Upper lobe of left lung (tissue), 6 donors: ENCODE measurements at places on chromosomes 16 and 17. TPM values are rescaled to one million over a fixed set of nuclear protein-coding genes. Genes with fewer than 3 reads are reported as not detected.

- DNase-seq = no peak
Measured at GRCh38 chr17:8436844-8437171, 1.1 kb downstream of the NDEL1 start.

GRCh38 chr17:32152130-32152529 is 9.8 kb downstream of the RHOT1 start:
- no peak for DNase-seq

GRCh38 chr16:15694499-15694898 is 44.5 kb downstream of the NDE1 start:
- DNase-seq = no peak

- DNase-seq = no peak
Measured at GRCh38 chr17:627051-627450, 87.6 kb downstream of the VPS53 start.

DNA sequence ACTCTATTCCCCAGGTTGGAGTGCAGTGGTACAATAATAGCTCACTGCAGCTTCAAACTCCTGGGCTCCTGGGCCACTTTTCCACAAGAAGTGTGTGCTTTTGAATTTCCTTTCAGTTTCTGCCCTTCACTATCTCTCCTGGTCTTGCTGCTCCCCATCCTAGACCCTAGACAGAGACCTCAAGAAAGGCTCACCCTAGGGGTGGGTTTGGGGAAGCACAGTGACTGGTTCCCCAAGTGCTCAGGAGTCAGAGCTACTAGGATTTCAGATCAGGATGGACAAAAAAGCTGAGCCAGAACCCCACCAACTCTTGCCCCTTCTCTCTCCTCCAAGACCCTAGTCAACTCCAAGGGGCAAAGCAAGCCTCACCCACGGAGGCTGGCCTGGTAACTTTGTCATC is 1.6 kb upstream of the SEBOX start:
- no peak for DNase-seq

DNA sequence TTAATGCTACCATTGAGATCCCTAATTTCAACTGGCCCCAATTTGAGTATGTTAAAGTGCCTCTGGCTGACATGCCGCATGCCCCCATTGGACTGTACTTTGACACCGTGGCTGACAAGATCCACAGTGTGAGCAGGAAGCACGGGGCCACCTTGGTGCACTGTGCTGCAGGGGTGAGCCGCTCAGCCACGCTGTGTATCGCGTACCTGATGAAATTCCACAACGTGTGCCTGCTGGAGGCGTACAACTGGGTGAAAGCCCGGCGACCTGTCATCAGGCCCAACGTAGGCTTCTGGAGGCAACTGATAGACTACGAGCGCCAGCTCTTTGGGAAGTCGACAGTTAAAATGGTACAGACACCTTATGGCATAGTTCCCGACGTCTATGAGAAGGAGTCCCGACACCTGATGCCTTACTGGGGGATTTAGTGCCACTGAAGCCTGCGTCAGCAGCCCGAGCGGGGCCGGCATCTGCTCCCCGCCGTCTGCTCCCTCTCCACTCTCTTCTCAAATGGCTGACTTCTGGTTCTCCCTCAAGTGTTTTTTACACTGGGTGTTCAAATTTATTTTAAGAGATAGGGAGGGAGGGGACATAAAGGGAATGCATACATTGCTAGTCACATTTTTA is 22.9 kb downstream of the DUSP14 start:
- DNase-seq = no peak

- DNase-seq = no peak
Measured at GRCh38 chr16:67190041-67190440, at the start of gene EXOC3L1. TSS of gene EXOC3L1 (minus strand) at chr16:67190136. CDS start at chr16:67189676, 460 bp downstream.

GRCh38 chr17:76887802-76888201 is 19.6 kb downstream of the MGAT5B start:
- DNase-seq = no peak

DNA sequence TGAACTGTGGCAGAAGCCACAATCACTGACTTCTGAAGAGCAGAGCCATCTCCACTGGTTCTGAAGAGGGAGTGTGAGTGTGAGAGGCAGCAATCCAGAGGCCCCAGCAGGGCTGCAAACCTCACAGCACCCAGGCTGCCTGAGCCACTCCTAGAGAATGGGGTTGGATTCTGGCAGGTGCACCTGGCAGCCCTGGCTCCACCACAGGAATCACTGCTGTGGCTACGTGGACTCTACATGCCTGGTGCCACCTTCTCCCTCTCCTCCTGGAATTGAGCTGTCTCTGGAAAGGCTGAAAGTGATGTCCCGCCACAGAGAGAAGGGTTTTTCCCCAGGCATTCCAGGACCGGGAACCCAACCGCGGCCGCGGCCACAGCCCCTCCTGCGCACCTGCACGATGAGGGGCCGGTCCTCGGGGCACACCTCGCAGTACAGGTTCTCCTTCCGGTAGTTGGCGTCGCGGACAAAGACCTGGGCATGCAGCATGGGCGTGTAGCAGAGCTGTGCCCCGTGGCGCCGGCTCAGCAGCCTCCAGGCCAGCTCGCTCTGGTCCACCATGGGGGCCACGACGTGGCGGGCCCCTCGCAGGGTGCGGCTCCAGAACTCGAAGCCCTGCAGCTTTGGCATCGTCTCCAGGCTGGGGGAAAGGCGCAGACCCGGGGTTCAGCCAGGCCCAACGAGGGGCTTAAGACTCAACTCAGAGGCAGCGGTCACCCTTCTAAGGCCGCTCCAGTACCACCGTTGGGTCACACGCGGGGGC is 991 bp downstream of the DUS1L start:
- no peak for DNase-seq

- DNase-seq = peak; percentile 75
Measured at GRCh38 chr16:15642557-15643047, 352 bp downstream of the MARF1 start.

- DNase-seq = no peak
Measured at GRCh38 chr16:46996391-46996790, 22.9 kb upstream of the DNAJA2 start.

DNA sequence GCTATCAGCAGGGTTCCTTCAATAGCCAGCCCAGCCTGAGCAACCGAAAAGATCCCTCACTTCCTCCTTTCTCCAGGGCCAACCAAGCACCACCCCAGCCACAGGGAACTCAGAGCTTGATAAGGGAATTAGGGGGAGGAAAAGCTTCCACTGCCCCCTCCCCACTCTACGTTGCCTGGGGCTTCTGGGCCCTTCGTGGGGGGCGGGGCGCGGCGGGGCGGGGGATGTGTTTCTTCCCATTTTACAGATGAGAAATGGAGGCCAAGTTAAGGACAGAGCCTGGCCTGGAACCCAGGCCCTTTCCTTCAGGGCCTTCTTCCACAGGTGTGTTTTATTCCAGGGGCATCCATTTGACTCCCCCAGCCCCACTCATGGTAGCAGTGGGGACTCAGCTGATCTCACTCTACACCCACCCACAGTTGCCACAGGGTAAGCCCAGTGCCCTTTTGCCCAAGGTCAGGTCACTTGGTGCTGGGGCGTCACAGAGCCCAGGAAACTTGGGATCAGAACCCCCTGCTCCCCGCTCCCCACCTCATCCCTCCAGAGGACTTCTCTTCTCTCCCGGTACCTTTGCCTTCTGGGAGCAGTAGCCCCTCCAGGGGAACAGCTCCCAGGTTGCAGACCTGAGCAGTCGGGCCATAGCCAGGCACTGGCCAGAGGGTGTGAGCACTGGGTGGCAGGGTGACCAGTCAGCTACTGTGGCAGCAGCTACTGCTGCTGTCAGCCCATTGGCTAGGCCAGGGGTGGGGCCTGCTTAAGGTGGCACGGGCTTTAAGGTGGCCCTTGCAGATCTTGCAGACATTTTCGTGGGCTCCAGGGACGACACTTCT is at the start of gene LDHD:
Gene LDHD, minus strand, starts transcription at position 700 of the 830 bp plus-strand sequence. Its CDS starts 60 bp downstream, at position 640.
- DNase-seq = peak; percentile 96

DNA sequence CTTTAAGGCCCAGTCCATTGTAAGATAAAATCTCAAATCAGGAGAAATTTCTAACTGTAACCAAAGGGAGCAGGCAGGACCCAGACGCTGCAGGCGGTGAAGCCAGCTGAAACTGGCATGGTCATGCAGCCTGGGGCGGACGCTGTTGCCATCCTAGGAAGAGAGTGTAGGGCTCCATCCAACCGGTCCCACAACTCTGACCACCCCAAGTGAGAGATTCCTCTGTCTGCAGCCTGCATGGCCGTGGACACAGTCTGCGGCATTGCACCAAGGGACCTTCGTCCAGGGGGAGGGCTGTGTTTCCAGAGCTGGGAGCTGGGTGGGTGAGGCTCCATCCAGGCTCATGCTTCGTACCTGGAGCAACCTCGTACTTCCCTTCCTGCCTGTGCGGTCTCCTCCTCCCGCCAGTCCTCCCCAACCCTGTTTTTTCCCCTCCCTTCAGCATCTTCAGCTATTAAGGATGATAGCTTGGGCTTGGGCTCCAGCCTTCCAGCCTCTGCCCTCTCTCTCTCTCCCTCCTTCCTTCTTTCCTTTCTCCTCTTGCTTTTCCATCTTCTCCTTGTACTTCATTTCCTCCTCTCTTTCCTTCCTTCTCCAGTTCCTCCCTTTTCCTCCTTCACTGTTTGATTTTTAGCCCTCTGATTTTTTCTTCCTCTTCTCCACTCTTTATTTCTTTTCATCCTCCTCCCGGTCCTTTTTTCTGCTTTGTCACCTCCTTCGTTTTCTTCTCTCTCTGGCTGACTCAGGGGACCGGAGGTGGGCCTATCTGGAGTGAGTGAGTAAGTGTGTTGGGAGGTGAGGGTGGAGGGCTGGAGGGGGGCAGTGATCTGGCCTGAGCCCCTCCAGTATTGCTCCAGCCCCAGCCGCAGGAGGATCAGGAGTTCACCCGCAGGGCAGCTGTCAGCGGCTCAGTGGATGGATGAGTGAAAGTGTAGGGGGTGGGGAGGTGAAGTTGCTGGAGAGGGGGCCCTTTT is 17.0 kb upstream of the LHX1 start:
- DNase-seq = no peak

GRCh38 chr16:66275775-66276428 is 90.6 kb upstream of the CDH5 start:
- DNase-seq = peak; percentile 42

DNA sequence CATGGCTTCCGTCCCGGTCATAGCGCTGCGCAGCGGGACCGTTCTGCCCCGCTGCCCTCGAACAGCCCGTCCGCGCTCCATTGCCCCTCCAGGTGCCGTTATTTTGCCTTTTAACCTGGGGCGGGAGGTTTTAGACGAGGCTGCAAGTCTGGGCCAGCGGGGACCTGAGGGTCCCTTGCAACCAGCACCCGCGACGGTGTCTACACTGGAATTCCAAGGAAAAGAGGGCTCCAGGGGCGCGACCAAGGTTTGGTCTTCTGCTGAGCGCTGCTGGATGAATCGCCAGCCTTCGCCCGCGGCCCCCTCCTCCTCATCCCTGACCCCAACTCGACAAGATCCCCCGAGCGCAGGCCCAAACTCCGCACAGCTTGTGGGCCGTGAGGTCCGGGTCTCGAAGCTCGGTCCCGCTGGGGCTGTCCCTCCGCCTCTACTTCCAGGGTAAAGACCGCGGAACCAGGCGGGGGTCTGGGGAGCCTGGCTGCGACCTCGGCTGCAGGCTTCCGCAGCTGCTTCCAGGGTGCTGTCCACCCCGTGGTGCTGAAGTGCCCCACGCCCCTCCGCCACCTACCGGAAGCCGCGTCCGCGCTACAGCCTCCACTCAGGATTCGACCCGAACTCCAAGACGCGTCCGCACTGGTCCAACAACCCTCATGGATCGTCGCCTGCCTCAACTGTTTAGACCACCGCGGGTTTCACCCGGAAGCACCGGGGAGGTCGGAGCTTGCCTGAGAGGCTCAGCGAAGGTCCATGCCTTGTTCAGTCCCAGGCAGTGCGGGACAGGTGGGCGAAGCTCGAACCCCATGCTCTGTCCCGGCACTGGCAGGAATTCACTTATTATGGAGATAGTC is 10.1 kb upstream of the CA4 start:
- peak; percentile 75 for DNase-seq

DNA sequence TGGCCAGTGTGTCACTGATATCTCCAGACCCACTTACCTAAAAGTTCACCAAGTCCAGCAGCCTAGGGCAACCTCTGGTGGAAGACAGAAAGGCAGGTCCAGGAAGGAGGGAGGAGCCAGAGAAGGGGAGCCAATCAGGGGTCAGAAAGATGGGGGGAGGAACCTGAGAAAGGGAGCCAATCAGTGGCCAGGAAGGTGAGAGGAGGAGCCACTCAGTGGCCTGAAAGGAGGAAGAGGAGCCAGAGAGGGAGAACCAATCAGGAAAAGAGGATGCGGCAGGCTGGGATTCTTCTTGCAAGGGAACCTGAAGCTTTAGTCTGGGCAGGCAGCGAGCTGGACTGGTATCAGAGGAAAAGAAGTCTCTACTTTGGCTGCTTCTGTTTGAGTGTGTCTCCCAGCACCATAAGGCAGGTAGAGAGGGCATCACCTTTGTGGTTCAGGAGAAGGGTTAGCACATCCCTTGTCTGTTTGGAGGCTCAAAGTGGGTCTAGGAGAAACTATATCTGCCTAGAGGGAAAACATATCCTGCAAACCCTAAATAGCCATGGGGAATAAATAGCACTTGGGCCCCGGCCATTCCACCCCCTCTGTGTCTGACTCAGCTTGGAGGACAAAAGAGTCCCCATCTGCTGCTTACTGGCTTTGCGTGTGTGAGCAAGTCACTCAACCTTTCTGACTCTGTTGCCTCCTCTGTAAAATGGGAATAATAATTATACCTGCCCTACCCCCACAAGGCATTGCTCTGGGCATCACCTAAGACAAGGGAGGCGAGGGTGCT is 43.4 kb upstream of the CRHR1 start:
- DNase-seq = peak; percentile 38

DNA sequence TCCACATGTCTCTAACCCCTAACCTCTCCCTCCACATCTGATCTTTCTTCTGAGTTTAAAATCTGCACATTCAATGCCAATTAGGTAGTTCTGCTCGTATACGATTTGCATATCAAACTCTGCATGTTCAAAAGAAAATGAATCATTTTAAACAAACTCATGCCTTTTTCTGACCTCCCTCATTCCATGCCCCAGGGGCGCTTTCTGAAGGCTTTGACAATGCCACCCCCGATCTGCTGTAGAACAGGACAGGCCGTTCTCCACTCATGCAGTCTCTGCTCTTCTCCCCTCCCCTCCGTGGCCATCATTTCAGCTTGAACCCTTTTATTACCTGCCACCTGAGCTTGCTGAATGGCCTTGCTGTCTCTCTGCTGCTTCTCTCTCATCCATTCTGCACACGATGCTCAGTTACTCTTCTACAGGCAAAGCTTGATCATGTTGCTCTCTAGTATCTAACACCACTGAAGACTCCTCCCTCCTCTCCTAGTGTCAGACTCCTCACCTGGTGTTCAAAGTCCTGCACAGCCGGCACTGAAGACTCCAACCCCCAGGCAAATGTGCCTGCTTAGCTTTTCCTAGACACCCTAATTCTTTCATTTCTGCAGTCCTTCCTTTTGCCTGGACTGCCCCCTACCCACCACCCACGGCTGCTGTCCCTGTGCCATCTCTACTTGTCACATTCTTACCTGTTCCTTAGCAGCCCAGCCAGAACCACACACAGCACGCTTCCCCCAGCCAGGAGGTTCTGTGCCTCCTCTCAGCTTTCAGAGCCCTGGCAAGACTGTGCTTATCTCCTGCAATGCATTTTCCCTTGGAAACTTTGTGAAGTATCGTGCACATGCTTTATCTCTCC is 6.2 kb downstream of the TMEM238L start:
- DNase-seq = no peak

The CMTM2 gene
- not detected for total RNA-seq

The CCL17 gene
- total RNA-seq = not detected

The ATXN2L gene
- 183 TPM for total RNA-seq

The GPT2 gene
- total RNA-seq = 2.9 TPM

The ASIC2 gene
- total RNA-seq = not detected

The PRSS21 gene
- 16.2 TPM for total RNA-seq

The CHD3 gene
- 81.4 TPM for total RNA-seq

The QPRT gene
- total RNA-seq = 7.4 TPM

The ABHD15 gene
- 14.7 TPM for total RNA-seq

The PROCA1 gene
- total RNA-seq = 3.8 TPM

The KRT13 gene
- total RNA-seq = 7.3 TPM

The CACNG3 gene
- not detected for total RNA-seq

The SCARF1 gene
- total RNA-seq = 22.0 TPM

The CUEDC1 gene
- 52.6 TPM for total RNA-seq

The LDAF1 gene
- 32.3 TPM for total RNA-seq

The HES7 gene
- not detected for total RNA-seq
